Caco-2 (cell line): ENCODE measurements at places on chromosomes 2 and 18.

GRCh38 chr2:17879137-17879912, 858 bp downstream of the KCNS3 start:
- peak; percentile 45 for DNase-seq
- peaks cover 11% of the 10 kb centered on the region; the same call in 1 of the 2 replicates for H3K4me1 ChIP-seq
- H3K4me3 ChIP-seq: peak overlapping the region; percentile 37; the same call in 1 of the 2 replicates
- no peak overlapping the region for H3K27ac ChIP-seq
- peaks cover 7% of the 10 kb centered on the region for H3K27me3 ChIP-seq
- no peaks in the 10 kb centered on the region for H3K36me3 ChIP-seq

DNA sequence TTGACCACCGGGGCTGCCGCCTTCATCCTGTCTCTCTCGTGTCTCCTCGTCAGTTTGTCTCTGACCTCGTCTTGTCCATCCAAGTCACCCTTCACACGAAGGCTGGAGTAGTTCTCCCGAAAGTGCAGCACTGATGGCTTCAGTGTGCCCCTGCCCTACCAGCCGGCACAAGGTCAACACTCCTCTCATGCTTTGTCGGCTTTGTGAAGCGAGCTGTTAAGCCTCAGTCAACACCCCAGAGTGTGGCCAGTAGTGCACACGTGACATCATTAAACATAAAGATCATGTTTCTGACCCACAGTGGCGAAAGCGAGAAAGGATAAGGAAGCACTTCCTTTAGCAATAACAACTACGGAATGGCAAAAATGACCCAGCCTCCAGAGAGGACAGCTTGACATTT, 23.2 kb downstream of the ACKR3 start:
- no peak for DNase-seq
- H3K36me3 ChIP-seq: no peaks in the 10 kb centered on the region
- no peaks in the 10 kb centered on the region for H3K27me3 ChIP-seq
- H3K4me1 ChIP-seq: no peaks in the 10 kb centered on the region
- no peak overlapping the region for H3K4me3 ChIP-seq

- no peaks in the 10 kb centered on the region for H3K27me3 ChIP-seq
- peaks cover 5% of the 10 kb centered on the region; the same call in 1 of the 2 replicates for H3K4me1 ChIP-seq
- DNase-seq: no peak
Measured at GRCh38 chr2:60880643-60881046, 729 bp upstream of the REL start.

DNA sequence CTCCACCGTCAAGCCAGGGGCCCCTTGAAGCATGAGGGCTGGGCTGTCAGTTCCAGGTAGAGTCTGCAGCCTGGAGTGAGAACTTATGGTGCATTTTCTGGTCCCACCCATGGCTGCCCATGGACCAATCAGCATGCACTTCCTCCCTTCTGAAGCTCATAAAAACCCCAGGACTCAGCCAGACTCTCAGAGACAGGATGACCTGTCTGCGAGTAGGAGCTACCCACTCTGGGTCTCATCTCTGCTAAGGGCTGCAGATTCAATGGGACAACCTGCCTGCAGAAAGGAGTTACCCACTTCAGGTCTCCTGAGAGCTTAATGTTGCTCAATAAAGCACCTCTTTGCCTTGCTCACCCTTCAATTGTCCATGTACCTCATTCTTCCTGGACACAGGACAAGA, 9.4 kb upstream of the DUSP19 start:
- no peaks in the 10 kb centered on the region for H3K27me3 ChIP-seq
- no peak overlapping the region for H3K4me3 ChIP-seq
- H3K27ac ChIP-seq: no peak overlapping the region
- H3K36me3 ChIP-seq: no peaks in the 10 kb centered on the region
- DNase-seq: no peak
- H3K4me1 ChIP-seq: no peaks in the 10 kb centered on the region

DNA sequence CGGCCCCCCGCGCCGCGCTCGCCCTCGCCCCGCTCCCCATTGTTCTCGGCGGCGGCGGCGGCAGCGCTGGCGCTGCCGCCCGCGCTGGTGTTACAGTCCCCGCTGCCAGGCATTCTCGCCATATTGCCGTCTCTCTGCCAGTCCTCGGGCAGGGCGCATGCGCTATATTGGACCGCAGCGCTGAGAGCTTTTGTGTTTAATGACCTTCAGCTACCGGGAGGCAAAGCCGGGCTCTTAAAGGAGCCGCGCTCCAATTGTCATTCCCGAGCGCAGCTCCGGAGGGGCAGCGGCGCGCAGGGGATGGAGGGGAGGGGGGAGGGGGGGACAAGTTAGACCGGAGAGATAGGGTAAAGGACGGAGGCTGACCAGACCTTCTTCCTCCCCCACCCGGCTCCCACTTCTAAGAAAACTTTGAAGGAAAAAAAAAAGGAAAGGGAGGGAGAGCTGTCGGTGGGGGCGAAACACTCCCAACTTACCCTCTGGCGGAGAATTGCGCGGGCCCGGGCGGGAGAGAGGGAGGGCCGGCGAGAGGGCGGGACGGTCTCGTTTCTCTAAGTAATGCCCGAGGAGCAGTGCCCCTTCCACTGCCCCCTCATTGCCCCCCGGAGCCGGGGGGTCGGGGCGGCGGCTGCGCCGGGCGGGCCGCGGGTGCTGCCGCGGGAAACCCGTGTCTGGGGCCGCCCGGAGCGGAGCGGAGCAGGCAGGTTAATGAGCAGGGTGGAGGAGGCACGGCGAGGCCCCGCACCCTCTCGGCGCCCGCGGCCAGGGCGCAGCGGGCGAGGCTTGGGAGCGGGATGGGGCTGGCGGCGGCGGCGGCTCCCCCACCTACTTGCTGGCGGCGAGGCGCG, at the start of gene KCTD1:
Gene KCTD1, minus strand, starts transcription at position 139 of the 848 bp plus-strand sequence. Its CDS starts 17 bp downstream, at position 122.
- no peaks in the 10 kb centered on the region for H3K4me1 ChIP-seq
- DNase-seq: peak; percentile 65
- H3K27me3 ChIP-seq: no peaks in the 10 kb centered on the region; the same call in 1 of the 2 replicates
- H3K4me3 ChIP-seq: peak within 1 kb of the TSS; percentile 45
- H3K36me3 ChIP-seq: no peaks in the 10 kb centered on the region
- peak within 1 kb of the TSS; percentile 50 for H3K27ac ChIP-seq

- no peaks in the 10 kb centered on the region for H3K27me3 ChIP-seq
- no peaks in the 10 kb centered on the region for H3K4me1 ChIP-seq
- DNase-seq: no peak
- H3K27ac ChIP-seq: no peak overlapping the region
- no peak overlapping the region for H3K4me3 ChIP-seq
- H3K36me3 ChIP-seq: no peaks in the 10 kb centered on the region
Measured at GRCh38 chr2:20487030-20487391, 40.1 kb downstream of the RHOB start.

DNA sequence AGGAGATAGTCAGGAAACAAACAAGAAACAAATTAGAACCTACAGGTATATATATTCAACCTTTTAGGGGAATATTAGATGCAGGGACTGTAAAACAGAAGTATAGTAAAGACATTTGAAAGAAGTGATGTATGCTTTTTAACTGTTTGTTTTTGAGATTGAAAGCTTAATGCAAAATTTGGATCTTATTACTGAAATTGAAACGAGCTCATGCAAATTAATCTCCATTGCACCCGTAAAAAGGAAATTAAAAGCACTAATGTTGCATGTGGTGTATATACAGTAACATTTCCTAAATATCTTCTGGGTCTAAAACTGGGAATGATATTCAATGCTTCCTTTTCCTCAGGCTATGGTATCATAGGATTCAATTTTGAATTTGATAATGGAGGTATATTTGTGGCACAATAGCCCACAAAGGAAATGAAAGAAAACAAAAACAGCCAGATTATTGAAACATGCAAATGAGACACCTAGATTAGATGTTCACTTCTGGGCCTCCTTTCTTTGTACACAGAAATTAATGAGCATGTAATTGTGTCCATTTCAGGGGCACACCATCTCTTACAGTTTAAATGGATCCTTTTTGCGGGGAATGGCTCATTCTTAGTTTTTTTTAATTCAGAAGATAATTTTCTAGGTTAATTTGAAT, 1.6 kb upstream of the ELOA2 start:
- no peak for DNase-seq
- H3K4me3 ChIP-seq: no peak overlapping the region
- no peaks in the 10 kb centered on the region for H3K4me1 ChIP-seq
- no peaks in the 10 kb centered on the region for H3K27me3 ChIP-seq
- no peaks in the 10 kb centered on the region for H3K36me3 ChIP-seq
- no peak overlapping the region for H3K27ac ChIP-seq

- DNase-seq: no peak
- H3K27ac ChIP-seq: no peak overlapping the region
Measured at GRCh38 chr2:31053929-31054782, 84.1 kb downstream of the GALNT14 start.

GRCh38 chr18:267688-268552, at the start of gene THOC1:
TSS of gene THOC1 (minus strand) at chr18:268047. CDS start at chr18:268019, 28 bp downstream.
- no peaks in the 10 kb centered on the region for H3K27me3 ChIP-seq
- DNase-seq: peak; percentile 94

DNA sequence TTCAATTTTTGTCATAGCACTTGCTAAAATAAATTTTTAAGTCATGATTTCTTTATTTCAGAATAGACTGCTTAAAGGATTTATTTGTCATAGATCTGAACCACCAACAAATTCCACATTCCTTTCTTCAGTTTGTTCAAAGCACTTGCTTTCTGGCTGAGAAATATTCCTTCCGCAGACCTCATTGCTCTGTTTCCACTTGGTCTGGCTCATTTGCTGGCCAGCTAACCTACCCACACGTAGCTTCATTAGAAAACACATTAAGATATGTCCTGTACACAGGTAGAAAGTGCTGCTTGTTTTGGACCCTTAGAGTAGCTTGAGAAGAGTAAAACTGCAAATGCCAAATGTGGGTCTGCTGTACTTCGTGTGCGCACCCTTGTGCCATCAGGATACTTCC, 166.7 kb upstream of the EPAS1 start:
- no peak for DNase-seq
- H3K4me3 ChIP-seq: no peak overlapping the region
- H3K27ac ChIP-seq: no peak overlapping the region
- no peaks in the 10 kb centered on the region for H3K4me1 ChIP-seq

DNA sequence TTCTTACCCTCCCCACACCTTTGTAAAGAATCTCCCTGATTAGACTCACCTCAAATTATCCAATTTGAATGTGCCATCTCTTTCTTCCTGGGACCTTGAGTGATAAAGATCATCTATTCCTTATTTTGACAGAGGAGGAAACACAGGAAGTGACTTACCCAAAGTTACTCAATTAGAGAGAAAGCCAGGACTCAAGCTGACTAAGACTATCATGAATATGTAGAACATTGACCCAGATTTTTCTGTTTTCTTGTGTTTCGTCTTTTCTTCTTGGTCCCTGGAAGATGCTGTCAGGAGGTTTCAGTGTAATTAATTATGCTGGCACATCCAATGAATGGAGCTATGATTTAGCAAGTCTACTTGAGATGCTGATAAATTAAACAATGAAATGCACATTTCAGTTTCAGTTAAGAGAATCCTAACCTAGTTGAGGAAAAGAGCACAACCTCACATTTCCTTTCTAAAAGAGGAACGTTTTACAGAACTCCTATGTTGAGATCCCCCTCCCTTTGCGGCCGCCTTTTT, 380.4 kb downstream of the CLIP4 start:
- H3K36me3 ChIP-seq: no peaks in the 10 kb centered on the region
- H3K4me1 ChIP-seq: no peaks in the 10 kb centered on the region
- DNase-seq: no peak
- no peaks in the 10 kb centered on the region for H3K27me3 ChIP-seq

DNA sequence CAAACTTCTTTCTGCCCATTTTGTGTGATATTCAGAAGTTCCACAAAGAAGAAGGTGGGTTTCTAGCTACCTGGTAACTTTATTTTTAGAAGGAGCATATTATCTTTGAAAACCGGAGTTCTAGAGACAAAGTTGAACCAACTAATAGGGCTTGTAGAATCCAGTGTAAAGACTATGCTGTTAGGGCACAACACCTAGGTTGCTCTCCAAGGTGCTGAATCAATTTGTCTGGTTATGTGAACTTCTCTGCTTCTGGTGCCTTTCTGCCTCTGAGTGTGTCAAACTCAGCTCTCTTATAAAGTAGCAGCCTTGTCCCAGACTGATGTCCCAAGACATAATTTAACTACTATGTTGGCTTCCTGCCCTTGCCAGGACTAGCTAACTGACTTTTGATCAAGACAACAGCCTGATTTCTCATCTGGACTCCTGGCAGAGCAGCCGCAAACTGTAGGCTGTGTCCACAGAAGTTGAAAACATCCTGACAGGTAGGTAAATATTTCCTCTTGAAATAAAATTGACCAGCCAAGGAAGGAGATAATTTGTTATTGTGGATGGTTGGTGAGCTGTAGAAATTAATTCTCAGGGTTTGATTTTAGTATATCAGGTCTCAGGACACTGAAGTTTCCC, 119.4 kb downstream of the CYRIA start:
- no peaks in the 10 kb centered on the region for H3K4me1 ChIP-seq
- H3K27me3 ChIP-seq: no peaks in the 10 kb centered on the region
- no peak overlapping the region for H3K27ac ChIP-seq

DNA sequence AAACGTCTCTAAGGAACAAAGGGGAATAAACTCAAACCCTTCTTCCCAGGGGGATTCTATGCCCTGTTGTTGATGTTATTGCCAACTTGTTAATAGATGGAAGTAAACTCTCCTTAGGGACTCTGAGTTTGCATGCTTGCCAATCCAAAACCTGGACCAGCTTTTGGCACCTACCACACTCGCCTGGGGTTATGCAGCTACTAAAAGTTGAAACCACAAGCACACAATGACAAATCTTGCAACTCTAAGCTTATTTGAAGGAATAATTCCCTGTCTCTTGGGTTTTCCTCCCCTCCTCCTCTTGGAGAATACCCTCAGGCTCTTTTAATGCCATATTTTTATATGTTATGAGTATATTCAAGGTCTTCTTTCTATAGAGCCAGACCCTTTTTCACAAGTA, 484.1 kb downstream of the FBXO15 start:
- no peaks in the 10 kb centered on the region for H3K4me1 ChIP-seq
- no peak overlapping the region for H3K27ac ChIP-seq
- no peaks in the 10 kb centered on the region for H3K36me3 ChIP-seq
- no peaks in the 10 kb centered on the region for H3K27me3 ChIP-seq
- H3K4me3 ChIP-seq: no peak overlapping the region
- no peak for DNase-seq

DNA sequence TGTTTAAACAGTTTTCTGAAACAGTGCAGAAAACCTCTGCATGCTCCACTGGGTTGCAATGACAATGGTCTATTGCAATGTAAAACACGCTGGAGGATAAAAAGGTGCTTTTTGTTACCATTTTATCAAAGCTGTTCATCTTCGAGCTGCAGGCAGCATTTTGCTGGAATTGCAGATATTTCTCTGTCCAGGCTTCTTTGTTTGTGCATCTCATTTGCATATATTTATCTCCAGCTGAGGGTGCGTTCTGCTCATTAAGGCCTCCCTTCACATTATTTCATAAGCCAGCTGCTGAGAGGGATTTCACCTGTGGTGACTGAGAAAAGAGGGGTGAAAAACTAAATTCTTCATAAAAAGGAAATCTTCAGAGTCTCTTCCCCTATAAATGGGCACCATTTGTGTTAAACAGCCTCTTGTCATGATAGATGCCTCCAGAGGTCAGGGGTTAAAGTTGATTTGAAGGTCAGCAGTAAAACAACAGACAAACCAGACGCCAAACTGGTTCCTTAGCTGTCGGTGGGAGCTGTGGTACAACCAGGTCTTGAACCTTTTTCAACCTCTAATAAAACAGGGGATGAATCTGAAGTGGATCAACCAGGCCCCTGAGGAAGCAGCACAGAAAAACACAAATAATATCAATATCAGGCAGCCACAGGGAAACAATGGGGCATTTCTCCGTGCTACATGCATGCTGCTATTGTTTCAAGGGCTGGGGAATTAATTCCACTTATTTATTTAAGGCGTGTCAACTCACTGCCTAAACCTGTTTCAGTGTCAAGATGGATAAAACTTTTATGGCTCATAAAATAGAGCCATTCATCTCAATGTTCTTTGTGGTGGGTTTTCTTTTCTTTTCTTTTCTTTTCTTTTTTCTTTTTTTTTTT, 265.1 kb downstream of the MEIS1 start:
- no peaks in the 10 kb centered on the region; the same call in 1 of the 2 replicates for H3K27me3 ChIP-seq
- no peak for DNase-seq
- H3K4me3 ChIP-seq: no peak overlapping the region
- H3K4me1 ChIP-seq: peaks cover 4% of the 10 kb centered on the region
- H3K36me3 ChIP-seq: no peaks in the 10 kb centered on the region
- no peak overlapping the region for H3K27ac ChIP-seq
